ENCODE measurements at places on chromosomes 4 and X.

- DNase-seq, result no peak
These were observed 668.0 kb upstream of the LCORL start for GRCh38 chr4:18689308-18690115.

GRCh38 chr4:42612898-42613297 is 44.0 kb downstream of the ATP8A1 start:
- no peak for DNase-seq

GRCh38 chrX:70422851-70423341 is at the start of gene GDPD2:
Gene GDPD2 (plus strand): TSS chrX:70423314. CDS start chrX:70424985, 1,671 bp downstream.
- DNase-seq, result no peak

DNA sequence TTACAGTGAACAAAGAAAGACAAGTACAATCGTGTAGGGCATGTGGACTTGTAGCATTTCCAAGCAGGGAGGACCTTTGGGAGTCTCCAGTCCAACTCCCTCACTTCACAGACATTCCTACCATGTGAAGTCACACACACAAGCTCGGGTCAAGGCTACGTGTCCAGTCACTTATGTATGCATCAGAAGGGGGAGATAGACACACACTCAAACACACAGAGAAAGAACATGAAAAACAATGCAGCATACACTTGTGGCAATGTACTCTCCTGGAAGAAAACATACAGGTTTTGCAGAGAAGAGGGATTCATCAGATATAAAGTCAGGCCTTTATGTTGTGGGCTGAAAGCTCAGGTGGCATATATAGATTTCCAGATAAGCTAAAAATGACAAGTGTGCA is 136.1 kb upstream of the MID1 start:
- no peak for DNase-seq

DNA sequence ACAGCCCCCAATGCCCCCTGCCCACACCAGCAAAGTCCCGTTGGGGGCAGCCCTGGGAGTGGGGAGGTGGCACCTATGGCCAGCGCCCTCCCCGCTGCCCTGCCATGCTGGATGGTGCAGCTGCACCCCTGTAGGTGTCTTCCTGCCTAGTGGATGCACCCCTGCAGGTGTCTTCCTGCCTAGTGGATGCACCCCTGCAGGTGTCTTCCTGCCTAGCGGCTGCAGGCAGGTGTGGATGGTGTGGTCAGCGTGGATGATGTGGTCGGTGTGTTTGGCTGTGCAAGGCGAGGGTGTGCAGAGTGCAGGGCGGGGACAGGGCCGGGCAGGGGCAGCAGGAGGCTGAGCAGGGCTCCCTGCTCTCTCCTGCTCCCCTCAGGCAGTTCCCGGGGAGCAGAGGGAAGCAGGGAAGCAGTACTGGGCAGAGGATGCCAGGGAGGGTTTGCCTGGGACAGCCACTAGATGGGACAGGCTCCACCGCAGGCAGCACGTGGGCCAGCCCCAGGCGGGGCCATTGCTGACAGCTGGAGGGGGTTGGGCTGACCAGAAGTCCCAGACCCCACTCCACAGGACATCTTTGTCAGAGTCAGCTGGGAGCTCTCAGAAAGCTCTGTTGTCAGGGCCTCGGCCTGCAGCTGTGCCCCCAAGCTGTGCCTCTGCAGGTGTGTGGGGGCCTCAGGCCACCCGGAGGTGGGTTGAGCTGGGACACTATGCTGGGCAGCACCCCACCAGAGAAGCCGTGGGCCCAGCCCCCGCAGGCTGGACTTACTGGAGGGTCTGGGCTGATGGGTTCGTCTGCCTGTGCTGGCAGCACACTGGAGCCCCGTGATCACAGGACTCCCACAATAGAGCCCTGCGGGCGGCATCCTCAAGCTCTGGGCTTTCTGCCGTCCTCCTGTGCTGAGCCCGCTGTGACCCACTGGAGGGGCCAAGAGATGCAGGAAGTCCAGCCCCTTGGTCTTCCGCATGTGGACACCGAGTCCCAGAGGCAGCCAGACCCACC is 23.7 kb downstream of the DOK7 start:
- DNase-seq, result no peak

- DNase-seq, result no peak
These were observed 63.6 kb downstream of the STARD8 start for GRCh38 chrX:68710870-68711576.

DNA sequence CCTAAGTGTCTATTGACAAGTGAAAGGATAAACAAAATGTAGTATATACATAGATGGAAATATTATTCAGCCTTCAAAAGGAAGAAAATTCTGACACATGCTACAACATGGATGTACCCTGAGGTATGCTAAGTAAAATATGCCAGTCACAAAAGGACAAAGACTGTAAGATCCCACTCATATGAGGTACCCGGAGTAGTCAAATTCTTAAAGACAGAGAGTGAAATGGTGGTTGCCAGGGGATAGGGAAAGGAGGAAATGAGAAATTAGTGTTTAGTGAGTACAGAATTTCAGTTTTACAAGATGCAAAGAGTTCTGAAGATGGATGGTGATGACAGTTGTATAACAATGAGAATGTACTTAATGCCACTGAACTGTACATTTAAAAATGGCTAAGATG is 102.3 kb upstream of the NAP1L5 start:
- no peak for DNase-seq

DNA sequence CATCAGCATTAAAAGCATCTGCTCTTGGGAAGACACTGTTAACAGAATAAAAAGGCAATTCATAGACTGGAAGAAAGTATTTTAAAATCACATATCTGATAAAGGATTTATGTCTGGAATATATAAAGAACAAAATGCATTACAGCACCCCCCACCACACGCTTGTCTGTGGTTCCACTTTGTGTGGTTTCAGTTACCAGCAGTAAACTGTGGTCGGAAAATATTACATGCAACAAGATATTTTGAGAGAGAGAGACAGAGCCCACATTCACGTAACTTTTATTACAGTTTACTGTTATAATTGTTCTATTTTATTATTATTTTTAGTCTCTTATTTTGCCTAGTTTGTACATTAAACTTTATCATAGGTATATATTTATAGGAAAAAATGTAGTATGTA is 21.2 kb upstream of the PDE6B start:
- no peak for DNase-seq

DNA sequence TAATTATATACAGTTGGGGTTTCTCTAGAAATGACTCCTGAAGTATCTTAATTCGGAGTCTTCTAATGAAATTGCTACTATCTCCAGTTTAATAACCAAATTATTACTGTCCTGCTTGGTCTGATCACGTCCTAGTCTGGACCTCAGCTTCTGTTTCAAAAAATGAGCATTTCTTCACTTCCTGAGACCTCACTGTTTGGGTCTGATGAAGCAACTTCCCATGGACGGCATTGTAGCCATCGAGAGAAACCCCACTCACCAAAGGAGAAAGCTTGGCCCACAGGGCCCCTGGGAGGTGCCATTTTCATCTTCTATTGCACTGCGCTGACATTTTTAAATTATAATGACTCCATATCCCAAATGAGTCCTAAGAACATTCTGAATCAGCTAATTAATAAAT is 178.0 kb downstream of the MGST2 start:
- DNase-seq, result no peak
